Fibroblast of skin of left quadriceps (primary cell): ENCODE measurements at places on chromosomes 1 and 21.

- DNase-seq = no peak
Measured at GRCh38 chr21:46542588-46543124, 62.2 kb downstream of the S100B start.

GRCh38 chr21:41425588-41425953 lies 468 bp upstream of the MX1 start:
- no peak for DNase-seq

DNA sequence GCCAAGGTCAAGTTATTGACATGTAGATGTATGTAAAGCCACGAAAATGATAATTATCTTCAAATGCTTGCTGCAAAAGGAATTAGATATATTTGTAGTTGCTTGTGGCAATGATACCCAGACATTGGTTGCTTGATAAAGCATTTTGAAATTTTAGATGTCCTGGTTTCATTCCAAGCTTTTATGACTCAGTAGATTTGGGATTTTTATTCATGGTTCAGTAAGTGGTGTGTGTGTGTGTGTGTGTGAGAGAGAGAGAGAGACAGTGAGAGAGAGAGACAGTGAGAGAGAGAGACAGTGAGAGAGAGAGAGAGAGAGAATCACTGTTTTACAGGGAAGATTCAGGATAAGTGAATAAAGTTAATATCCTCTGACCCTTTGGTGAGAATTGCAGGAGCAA lies 498.2 kb upstream of the C1orf87 start:
- peak; percentile 35 for DNase-seq

DNA sequence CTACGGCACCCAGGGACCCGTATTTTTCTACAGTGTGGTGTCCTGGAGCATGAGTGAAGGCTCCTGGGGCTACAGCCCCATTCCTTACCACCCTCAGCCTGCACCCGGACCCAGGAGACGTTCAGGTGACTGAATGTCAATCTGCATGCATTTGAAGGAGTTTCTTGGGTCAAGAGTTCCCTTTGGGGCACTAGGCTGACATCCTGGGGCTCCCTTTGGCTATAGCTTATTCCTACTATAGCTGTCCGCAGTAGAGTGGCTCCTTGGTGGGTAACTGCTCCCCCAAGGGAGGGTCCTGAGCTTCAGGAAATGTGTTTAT lies 19.9 kb upstream of the LRRN2 start:
- no peak for DNase-seq

GRCh38 chr1:200890818-200891773 lies 3.6 kb upstream of the INAVA start:
- peak; percentile 24 for DNase-seq

DNA sequence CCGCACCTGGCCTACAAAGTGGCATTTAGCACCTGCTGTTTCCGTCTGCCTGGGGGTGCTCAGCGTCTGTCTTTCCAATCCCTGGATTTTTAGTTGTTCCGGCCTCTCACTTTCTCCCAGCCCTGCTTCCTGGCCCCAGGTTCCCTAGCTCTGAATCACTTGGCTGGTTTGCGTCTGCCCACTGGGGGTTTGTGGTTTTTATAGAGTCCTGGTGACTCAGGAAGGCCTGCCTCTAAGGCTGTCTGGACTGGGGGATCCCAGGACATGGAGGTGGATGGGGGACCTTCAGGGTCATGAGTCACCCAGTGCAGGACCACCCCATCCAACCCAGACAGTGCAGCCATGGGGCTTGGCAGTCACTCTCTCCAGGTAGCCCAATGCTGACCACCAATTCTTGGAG lies 53.5 kb downstream of the MRPL37 start:
- peak; percentile 76 for DNase-seq

- DNase-seq = no peak
Measured at GRCh38 chr1:193342811-193343210, 156.4 kb upstream of the B3GALT2 start.

- peak; percentile 6 for DNase-seq
Measured at GRCh38 chr21:46459356-46460112, 843 bp downstream of the DIP2A start.

DNA sequence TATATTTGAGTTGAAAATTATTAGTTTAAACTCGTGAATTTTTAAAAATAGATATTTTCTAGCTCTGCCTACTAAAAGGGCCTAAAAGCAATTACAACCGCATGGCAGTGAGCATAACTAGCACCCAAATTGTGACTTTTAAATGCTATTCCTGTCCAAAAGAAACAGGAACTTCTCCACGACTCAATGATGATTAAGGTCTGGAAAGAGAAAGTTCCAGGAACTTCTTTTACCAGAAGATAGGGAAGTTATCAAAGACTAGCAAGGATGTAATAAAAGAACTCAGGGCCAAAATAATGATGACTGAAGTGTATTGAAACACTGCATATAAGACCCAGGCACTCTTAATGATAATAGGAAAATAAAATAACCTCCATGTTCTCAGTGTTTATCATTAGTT lies 313.0 kb downstream of the PLPP3 start:
- no peak for DNase-seq
